ENCODE measurements at places on chromosomes 16 and 17. TPM values are rescaled to one million over a fixed set of nuclear protein-coding genes. Genes with fewer than 3 reads are reported as not detected.

EVPLL gene
- total RNA-seq = not detected

DNA sequence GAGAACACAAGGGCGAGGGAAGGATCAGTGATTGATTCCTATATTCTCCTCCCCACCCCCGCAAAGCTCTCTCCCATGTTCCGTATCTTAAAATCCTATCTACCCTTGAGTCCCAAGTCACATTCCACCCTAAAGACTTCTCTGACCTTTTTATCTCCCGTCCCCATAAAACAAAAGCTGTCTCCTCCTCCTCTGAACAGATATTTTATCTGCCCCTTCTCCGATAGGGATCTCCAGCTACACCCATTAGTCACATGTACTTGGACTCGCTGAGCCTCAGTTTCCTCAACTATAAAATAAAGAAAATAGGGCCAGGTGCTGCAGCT is 12.8 kb downstream of the GGA2 start:
- DNase-seq = no peak

GRCh38 chr16:58339452-58339981 is 44.7 kb upstream of the PRSS54 start:
- no peak for DNase-seq

GRCh38 chr16:10655415-10655977 is 39.2 kb downstream of the TEKT5 start:
- no peak for DNase-seq

DNA sequence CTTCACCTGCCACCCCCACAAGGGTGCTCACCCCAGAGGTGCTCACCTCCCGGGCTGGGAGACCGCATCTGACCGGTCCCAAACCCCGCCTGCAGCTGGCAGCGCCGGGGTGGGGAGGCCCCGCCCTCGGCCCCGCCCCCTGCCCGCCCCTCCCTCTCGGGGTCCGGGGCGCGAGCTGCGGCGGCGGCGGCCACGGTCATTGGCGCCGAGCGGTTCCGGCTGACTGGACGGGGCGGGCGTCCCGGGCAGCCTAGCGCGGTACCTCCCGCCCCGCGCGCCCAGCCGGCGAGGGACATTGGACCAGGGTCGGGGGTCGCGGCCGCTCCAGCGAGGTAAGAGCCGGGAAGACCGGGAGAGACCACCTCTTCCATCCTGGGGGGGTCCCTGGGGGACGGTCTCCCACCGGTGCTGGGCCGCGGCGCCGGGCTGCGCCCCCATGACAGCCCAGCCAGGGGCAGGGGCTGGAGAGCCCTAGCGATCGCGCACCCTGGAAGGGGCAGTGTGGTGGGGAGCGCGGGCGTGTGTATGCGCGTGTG is at the start of gene CACNG5:
Gene CACNG5 (plus strand): TSS at position 199 of the 536 bp plus-strand sequence. CDS start 42,216 bp downstream, outside the sequence.
- no peak for DNase-seq

DNA sequence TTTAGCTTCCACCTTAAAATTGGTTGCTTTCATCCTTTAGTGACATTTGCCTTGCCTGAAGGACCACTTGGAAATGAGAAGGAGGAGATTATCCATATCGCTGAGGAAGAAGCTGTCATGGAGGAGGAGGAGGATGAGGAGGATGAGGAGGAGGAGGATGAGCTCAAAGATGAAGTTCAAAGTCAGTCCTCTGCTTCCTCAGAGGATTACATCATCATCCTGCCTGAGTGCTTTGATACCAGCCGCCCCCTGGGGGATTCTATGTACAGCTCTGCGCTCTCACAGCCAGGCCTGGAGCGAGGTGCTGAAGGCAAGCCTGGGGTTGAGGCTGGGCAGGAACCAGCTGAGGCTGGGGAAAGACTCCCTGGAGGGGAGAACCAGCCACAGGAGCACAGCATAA is 11.5 kb upstream of the TMEM106A start:
- no peak for DNase-seq

GRCh38 chr17:81909231-81909630 is 2.0 kb downstream of the PCYT2 start:
- DNase-seq = no peak

DNA sequence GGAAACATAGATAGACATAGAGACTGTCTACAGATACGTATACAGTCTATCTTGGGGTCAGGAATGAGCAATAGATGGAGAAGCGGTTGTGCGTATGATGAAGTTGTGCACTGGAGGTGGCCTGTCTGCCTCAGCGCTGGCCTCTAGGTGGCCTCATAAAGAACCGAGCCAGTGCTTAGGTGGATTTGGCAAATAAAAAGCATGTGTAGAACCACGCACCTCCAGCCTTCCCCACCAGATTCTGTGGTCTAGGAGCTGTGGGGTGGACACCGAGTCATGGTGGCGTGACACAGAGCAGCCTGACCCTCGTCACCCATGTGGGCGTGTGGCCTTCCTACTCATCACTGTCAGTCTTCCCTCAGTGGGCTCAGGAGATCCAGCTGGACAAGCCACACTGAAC is 34.0 kb downstream of the PGS1 start:
- DNase-seq = peak; percentile 83

DNA sequence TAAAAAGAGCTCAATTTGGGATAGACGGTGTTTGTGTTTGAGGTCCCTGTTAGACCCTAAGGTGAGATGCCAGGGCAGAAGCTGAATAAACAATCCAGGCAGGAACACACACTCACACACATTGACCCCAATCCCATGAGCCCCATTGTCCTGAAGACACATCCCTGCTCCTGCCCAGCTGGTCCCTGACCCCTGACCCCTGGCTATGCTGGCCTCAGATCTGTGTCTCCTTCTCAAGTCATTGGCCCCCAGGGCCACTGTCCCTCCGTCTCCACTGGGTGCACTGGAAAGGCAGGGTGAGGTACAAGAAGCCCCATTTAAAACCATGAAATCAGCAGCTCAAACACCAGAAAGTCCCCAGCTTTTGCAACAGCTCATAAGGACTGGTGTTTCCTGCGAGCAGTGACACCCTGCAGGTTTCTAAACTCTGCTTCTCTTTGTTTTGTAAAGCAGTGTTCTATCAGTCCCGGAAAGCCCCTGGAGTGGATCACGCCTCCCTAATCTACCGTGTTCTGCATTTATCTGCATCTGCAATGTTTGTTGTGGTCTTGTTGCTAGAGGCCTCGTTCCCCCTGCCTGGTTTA is 18.0 kb upstream of the ASGR2 start:
- DNase-seq = peak; percentile 66

- no peak for DNase-seq
These were observed 14.6 kb downstream of the CRISPLD2 start for GRCh38 chr16:84834403-84834772.
